Posterior vena cava (tissue), 2 donors: ENCODE measurements at places on chromosomes 11 and 22. TPM values are rescaled to one million over a fixed set of nuclear protein-coding genes. Genes with fewer than 3 reads are reported as not detected.

GRCh38 chr22:19174106-19175025 lies 4.2 kb downstream of the SLC25A1 start:
- DNase-seq = no peak

GRCh38 chr11:76361374-76361773 lies 19.6 kb downstream of the THAP12 start:
- no peak for DNase-seq

MFRP gene
- not detected for total RNA-seq

OR2AT4 gene
- not detected for total RNA-seq

RAG2 gene
- not detected for total RNA-seq

OR5P2 gene
- total RNA-seq = not detected

- no peak for DNase-seq
These were observed at the start of gene TSKU for GRCh38 chr11:76783294-76783895. Gene TSKU, plus strand, starts transcription at chr11:76783356. Its CDS starts 12,261 bp downstream, at chr11:76795617.

DNA sequence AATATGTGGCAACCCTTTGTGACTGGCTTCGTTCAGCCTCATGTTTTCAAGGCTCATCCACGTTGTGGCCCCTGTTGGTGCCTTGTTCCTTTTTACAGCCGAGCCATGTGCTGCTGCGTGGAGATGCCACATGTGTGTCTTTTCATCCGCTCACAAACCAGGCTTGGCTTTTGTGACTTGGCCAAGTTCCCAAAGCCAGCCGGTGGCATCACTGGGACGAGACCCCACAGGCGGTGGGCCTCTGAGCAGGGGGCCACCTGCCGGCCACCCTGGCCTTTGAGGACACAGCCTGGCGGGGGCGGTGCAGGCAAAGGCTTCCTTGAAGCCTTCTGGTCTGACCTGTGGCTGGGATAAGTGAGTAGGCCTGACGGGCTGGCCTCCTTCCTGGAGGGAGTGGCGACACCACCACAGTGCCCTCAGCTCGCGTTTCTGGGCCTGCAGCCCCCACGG lies 10.5 kb downstream of the GRK2 start:
- DNase-seq = peak; percentile 89

IFITM10 gene
- 2.4 TPM for total RNA-seq

BAIAP2L2 gene
- total RNA-seq = 0.37 TPM

GRCh38 chr22:27195094-27195493 lies 537.7 kb downstream of the MIAT start:
- DNase-seq = peak; percentile 84

DNA sequence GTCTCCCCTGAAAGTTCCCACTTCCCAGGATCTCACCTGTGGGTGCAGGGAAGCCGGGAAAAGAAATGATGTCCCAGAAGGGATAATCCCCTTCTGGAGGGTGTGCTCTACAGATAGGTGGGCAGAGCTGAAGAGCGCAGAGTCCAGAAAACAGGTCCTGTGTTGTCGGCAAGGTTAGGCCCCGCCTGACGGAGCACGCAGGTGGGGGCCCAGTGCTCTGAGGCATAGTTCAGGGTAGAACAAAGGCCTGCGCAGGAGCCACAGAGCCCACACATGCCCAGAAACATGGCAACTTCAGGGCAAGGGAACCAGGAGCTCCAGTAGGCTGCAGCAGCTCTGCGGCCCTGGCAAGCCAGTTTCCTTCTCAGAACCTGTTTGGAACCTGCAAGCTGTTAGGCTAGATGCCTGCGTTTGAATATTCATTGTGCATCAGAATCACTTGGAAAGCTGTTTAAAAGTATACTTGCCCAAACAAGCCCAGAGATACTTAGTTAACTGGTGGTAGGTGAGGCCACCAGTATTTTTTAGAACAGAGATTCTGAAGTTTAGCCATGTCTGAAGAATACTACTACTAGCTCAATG lies 386.6 kb downstream of the BUD13 start:
- DNase-seq = no peak

CFAP68 gene
- 9.0 TPM for total RNA-seq

- DNase-seq = no peak
These were observed 37.6 kb upstream of the UBASH3B start for GRCh38 chr11:122617926-122618325.

DNA sequence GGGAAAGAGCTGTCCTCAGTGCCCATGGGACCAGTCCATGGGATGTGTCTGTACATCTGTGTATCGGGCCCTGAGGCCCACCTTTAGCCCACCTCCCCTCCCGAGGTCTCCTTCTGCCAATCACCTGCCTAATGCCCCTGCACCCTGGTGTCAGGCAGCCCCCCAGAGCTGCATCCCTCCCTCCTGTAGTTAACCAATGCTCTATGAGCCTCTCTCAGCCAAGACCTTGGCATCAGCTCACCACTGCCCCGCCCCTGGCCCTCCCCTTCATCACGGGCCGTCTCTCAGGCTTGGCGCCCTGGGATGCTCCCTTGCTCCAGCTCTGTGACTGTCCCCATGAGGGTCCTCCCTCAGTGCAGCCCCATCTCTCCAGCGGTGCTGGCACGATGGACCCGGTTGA lies 18.5 kb downstream of the MGAT3 start:
- no peak for DNase-seq

SEPTIN5 gene
- total RNA-seq = 22.9 TPM

DNA sequence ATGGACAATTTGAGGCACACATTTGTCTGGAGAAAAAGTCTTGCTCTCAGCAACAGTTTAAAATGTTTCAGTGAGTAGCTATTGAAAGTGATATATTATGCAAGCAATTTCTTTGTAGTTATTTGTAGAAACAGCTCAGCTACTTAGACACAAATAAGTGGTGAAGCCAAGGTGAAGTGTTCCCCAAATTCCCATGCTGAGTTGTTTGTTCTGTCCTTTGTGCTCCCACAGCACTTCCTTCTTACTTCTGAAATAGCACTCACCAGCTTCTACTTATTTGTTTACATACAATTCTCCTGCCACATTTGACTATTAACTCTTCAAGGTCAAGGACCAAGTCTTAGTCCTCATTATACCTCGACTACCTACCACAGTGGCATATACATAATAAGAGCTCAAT lies 638.6 kb upstream of the LRRC4C start:
- DNase-seq = no peak

MMP12 gene
- total RNA-seq = not detected

DNA sequence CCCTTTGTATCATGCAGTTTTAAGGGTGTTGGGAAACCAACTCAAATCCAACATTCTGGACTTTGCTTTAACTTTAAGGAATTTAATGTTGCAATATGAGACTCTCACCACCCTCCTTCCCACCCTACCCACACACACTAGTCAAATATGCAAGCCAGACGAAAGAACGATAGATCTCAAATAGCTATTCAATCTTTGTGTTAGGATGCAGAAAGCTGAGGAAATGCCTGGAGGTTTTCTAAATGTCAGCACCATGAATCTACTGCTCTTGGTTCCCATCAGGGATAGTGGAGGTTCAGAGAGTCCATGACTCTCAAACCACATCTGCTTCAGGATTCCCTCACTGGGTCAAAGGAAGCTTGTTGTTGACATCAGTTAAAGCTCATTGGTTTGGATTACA lies 33.7 kb downstream of the EXPH5 start:
- DNase-seq = no peak

TRIM22 gene
- total RNA-seq = 40.7 TPM

- no peak for DNase-seq
These were observed 15.4 kb upstream of the GDPD4 start for GRCh38 chr11:77316733-77317342.

DNA sequence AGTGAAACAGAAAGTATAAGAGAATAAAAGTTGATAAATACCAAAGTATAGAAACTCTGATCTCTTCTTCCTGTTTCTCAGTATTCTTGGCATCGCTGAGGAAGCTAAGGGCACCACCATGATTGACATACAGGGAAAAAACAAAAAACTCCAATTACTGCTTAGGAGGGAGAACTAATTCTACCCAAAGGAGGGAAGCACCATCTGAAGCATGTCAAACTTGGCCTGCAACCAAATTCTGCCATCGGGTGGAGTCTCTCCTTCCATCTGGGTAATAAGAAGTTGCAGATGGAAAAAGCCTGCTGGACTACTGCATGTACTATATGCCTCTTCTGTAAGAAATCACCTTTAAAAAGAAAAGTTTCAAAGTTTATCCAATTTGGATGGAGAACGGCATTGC lies 30.5 kb upstream of the PPP2R1B start:
- no peak for DNase-seq

OR2AG2 gene
- total RNA-seq = not detected

GRCh38 chr22:38107692-38108515 lies 2.6 kb downstream of the BAIAP2L2 start:
- DNase-seq = no peak

TEX12 gene
- total RNA-seq = 0.95 TPM

- no peak for DNase-seq
These were observed 585 bp downstream of the NF2 start for GRCh38 chr22:29604076-29604360.

DNA sequence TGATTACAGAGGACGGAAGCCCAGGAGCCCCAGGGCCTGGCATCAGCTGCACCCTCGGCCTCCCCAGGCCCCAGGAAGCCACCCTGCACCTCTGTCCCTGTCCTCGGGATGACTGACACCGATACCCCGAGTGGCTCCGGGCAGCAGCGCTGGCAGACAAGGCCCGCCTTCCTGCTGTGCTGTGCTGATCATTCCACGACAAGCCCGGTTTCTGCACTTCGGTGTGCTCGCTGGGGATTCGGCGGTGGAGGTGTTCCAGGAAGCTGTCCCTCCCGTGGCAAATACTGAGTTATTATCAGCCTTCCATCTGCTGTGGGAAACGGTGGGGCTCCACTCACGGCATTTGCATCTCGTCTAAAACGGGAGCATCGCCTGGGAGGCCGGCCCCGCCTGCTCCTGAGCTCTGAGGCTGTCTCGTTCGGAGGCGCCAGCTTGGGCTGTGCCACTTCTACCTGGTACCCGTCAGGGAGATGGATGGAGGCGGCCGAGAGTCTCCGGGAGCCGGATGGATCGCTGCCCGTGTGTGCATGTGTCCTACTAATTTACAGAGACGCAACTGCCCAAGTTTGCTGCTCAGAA lies 506.1 kb downstream of the BRD1 start:
- peak; percentile 82 for DNase-seq

GRIK4 gene
- not detected for total RNA-seq

- DNase-seq = no peak
These were observed 258.3 kb downstream of the LRRC4C start for GRCh38 chr11:41201156-41201555.

DNA sequence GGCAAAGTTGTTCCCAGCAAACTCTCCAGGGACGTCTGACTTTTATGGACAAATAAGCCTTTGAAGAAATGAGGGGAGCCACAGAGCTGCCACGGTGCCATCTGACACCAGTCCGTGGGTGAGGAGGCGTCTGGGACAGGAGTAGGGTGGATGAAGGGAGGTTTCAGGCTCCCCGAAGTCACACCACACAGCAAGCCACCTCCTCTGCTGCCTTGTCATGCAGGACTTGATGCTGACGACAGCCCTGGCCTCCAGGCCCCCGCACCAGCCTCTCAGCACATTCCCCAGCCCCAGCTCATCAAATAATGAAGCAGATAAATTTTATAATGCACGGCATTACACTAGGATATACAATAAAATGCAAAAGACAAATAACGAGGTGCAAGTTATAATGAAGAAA lies 156.5 kb downstream of the CEP164 start:
- DNase-seq = no peak
